NK-92 treated with Interleukin-12 subunit alpha and Interleukin-12 subunit beta, amount 100 ng/mL, for 24 hours (cell line): ENCODE measurements at places on chromosomes 2 and 18.

DNA sequence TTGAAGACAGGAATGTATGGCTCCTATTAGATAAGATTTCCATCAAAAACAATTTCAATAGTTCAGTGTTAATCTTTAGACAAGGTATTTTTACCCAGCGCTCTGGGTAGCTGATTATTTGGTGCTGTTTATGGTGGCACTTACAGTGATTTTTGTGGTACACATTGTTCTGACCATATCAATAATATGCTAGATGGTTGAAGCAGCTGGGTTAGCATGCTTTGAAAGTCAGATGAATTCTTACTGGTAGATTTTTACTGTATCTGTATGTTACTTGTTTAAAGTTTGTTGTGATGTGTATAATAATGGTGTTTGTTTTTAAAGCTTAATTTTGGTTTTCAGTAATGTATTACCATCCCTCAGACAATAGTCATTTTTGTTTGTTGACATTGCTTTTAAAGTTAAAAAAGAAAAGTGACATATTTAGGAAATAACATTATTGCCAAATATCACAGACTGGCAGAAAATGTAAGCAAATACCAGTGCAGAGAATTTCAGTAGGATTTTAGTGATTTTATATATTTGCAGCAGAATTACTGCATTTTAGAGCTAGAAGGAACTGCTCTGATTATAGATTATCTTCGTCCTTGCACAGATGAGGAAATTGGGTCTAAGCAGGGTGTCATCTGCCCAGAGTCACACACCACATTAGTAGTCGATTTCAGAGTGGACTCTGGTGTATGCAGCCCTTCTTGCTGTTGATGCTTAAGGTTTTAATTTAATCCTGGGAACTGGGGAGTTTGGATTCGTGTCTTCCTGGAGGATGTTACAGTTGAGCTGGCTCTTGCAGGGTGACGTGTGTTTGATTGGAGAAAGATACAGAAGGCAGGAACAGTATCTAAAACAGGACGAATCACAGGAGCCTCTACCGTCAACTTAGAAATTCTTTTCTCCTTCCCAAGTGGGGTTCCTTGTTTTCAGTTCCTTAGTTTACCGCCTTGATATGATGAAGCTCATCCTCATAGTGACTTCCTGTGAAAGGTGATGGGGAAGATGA, 6.6 kb downstream of the SOCS6 start:
- DNase-seq, result no peak

- no peak for DNase-seq
Measured at GRCh38 chr18:36419188-36419899, 121.8 kb downstream of the FHOD3 start.

GRCh38 chr2:164793529-164793928, 48.1 kb downstream of the COBLL1 start:
- no peak for DNase-seq

DNA sequence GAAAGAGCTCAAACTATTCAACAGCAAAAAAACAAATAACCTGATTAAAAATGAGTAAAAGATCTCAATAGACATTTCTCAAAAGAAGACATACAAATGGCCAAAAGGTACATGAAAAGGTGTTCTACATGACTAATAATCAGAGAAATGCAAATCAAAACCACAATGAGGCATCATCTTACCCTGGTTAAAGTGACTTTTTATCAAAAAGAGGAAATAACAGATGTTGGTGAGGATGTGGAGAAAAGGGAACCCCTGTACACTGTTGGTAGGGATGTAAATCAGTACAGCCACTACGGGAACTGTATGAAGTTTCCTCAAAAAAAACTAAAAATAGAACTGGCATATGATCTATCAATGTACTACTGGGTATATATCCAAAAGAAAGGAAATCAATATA, 39.8 kb upstream of the TMEM163 start:
- DNase-seq, result no peak

- DNase-seq, result no peak
Measured at GRCh38 chr2:236176417-236176816, 8.2 kb upstream of the GBX2 start.

DNA sequence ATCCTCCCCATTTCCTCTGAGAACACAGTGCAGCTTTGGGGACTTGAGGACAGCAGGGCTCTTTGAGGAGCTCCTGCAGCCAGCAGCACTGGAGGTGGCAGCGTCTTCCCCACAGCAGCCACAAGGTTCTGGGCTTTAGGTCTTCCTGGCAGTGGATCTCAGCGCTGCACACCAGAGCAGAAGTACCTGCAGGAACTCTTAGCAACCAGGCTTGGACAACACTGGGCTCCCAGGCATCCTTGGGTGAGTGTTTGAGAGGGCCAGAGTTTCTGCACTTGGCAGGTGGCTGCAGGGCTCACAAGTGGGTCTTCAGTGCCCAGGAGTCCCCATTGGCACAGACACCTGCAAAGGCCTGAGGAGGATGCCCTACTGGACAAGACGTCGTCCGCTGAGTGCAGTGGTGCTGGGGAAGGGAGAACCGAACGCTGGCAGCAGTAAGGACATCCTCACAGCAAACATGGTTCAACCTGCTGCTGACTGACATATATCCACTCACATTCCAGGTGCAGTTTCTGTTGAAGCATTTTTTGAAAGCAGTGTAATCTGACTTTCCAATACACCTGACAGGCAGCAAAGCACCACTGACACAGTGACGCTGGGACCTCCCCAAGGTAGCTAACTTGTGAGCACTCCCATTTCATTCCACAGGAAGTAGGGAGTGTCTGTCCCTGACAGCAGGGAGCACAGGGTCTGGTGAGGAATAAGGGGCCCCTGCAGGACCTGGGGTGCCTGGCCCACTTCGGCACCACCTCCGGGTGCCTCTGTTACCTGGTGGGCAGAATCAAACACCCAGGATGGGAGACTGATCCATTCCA, 149.9 kb upstream of the COPS8 start:
- DNase-seq, result no peak

DNA sequence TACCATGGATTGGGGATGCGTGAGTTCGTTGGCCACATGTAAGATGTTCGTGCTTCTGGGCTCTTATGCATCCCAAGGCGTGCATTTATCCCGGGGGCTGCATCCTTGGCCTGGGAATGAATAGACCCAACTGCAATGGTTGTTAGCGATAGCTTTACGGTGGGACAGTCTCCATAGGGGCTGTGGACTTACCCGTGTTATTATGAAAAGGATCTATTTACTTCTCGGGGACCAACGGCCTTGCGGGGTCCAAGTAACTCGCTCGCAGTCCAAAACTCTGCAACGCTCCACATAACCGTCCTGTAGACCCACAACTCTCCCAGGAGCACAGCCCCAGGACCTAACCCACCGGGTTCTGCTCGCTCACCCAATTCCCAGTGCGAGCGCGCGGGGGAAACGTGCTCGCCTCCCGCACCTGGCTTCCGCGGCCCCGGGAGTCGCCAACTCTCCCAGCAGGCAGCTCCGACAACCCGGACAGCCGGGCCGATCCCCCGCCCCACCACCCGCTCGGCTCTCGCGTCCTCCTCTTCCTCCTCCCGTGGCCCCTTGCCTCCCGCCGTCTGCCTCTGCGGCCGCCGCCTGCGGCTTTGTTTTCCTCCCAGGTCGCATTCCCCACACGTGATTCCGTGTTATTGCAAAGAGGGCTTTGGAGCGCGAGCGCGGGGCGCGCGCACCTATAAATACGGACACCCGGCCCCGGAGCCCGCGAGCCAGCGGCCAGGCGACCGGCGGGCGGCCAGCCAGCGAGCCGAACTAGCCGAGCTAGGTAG, at the start of gene CABLES1:
CABLES1 (plus strand) TSS at position 706 of the 770 bp plus-strand sequence. CDS start 278 bp downstream, outside the sequence.
- DNase-seq, result no peak

DNA sequence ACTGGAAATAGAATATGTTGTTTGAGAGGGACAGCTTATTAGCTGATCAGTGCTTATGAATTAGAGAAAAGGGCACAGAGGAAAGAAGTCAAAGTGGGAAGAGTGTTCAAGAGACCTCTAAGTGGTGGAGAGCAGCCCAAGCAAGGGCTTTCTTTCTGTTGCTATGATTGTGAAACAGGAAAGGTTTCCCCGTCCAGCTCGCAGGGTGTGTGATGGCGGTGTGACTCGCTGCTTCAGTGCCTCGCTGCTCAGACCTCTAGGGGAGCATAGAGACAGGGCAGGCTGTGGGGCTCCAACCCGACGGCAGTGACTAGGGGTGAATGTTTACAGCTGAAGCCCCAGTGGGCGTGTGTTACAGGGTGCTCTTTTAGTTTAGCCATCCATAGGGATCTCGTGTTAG, 166.5 kb upstream of the COPS8 start:
- peak; percentile 18 for DNase-seq

- DNase-seq, result no peak
Measured at GRCh38 chr2:171807119-171807518, 86.9 kb downstream of the SLC25A12 start.
